Urothelium cell line (cell line): ENCODE measurements at places on chromosomes 7 and 10.

- peak; percentile 90 for DNase-seq
Observed at GRCh38 chr7:76314042-76314721, 11.7 kb downstream of the HSPB1 start.

DNA sequence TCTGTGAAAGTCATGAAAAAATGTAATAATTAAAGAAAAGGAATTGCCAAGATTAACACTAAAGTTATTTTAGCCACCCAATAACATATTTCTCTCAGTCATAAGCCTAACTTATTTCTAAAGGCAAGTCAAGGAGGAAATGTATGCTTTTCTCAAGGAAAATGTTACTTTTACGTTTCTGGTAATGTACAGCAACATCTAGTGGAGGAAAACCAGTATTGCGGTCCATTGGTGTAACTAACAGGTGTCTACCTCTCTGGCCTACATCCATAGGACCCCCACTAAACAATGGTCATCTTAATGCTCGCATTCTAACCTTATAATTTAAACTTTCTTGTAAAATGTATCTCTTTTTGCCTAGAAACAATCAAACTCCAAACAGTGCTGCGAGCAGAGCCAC lies 437.5 kb downstream of the KIF20B start:
- no peak for DNase-seq

GRCh38 chr7:20211376-20211775 lies 5.8 kb downstream of the MACC1 start:
- DNase-seq, result no peak

DNA sequence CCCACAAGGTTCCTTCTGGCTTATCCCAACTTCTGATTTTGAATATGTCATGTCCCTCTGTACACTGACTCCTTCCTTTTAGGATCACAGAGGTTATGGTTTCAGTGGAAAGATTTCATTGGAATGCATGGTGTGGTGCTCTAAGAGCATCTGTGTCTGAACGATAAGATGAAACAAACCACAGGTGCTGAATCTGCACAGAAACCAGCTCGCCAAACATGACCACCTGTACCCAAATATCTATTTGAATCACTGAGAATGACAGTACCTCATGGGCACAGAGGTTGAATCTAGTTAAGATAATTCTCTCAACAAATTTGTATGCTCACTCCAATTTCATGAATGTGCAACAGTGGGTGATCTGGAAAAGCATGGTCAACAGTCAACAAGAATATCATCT lies 105.3 kb downstream of the DGKI start:
- no peak for DNase-seq

DNA sequence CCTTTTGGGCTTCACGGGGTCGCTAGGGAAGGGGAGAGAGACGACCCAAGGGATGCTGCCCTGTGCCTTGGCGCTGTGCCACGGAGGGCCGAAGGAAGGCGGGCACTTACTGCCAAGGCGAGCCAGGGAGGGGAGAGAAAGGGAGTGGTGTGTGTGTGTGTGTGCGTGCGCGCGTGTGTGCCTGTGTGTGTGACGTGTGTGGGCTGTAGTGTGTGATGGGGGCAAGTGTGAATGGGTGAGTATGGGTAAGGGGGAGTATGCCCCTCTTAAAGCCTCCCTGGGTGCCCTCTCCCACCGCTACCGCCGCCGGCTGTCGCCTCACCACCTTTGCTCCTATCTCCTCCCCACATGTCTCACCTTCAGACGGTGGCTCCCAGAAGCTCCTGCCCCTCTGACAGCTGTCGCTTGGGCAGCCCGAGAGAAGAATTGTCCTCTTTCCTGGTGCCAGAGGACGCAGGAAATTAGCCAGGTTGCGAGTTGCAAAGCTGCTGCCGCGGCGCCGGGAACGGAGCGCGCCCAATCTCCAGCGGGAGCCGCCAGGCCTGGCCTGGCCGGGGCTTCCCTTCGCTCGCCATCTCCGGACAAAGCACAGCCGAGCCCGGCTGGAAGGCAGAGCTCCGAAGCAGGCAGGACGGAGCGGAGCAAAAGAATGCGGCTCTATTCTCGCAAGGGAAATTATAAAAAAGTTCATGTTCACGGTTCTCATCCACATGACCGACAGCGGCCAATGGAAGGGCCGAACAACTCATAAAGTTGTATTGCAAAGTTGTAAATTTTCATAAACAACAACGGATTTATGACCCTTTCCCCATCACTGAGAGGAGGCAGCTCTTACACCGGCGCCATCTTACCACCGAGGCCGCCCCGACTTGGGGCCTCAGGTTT lies at the start of gene HOXA3:
TSS of gene HOXA3 (minus strand) at position 653 of the 885 bp plus-strand sequence. CDS start 41,943 bp downstream, outside the sequence.
- DNase-seq, result no peak

DNA sequence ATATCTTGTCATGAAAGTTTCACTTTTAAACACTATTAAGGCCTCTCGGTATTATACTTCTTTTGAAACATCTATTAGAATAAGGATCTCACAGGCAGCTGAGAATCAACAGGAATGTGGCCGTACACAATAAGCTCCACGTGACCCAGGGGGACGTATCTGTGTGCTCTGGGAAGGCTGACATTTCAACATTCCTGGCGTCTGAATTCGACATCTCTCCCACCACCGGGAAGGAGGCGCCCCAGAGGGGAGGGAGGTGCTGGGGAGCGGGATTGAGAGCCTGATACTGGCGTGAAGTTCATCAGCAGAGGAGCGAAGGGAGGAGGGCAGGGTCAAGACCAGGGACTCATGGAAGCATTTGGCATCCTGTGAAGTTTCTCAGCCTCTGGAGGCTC lies 401.3 kb downstream of the DNAJB6 start:
- DNase-seq, result peak; percentile 8

GRCh38 chr7:83739527-83739926 lies 90.6 kb upstream of the SEMA3E start:
- no peak for DNase-seq

DNA sequence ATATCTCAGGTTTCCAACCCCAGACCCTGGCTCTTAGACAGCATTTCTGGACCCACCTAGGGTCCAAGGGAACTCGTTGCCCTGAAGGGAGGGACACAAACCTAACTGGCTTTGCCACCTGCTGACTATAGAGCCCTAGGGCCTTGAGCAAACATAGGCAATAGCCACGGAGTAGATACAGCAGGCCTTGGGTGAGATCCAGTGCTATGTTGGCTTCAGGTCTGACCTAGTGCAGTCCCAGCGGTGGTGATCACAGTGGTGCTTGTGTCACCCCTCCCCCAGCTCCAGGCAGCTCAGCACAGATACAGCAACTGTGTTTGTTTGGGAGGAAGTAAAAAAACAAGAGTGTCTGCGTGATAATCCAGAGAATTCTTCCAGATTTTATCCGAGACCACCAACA lies 9.7 kb upstream of the TNKS2 start:
- DNase-seq, result no peak

- DNase-seq, result peak; percentile 83
Observed at GRCh38 chr7:100983451-100984187, 14.3 kb downstream of the MUC12 start.

DNA sequence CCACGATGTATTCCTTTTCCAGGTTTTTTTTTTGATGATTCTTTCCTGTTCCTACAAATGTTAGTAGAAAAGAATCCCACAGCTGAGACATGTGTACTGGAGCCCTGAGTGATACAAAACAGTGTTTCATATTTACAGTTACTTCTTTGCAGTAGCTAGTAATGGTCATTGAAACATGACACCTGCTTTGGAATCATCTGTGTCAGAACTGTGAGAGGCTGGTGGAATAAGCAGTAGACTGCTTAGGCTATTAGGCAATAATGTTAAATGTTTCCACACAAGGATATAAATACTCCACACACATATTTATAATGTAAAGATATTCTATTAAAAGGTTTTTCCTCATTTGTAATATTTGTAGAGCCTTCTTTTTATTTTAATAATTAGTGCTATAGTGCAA lies 394.0 kb downstream of the THSD7A start:
- no peak for DNase-seq

DNA sequence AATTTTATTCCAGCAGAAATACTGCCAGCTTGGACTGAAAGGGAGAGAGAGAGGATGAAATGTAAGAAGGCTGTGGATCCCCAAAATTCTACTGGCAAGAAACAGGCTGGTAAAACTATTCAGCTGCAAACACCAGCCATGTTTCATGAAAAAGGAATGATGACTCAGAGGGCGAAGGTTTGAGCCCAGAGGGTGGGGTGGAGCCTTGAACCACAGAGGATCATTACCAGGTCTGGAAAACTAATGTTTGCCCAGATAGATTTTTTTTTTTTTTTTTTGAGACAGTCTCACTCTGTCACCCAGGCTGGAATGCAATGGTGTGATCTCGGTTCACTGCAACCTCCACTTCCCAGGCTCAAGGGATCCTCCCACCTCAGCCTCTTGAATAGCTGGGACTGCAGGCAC lies 41.7 kb upstream of the NRF1 start:
- peak; percentile 80 for DNase-seq

GRCh38 chr10:91251430-91252056 lies 31.1 kb downstream of the PCGF5 start:
- DNase-seq, result peak; percentile 38

DNA sequence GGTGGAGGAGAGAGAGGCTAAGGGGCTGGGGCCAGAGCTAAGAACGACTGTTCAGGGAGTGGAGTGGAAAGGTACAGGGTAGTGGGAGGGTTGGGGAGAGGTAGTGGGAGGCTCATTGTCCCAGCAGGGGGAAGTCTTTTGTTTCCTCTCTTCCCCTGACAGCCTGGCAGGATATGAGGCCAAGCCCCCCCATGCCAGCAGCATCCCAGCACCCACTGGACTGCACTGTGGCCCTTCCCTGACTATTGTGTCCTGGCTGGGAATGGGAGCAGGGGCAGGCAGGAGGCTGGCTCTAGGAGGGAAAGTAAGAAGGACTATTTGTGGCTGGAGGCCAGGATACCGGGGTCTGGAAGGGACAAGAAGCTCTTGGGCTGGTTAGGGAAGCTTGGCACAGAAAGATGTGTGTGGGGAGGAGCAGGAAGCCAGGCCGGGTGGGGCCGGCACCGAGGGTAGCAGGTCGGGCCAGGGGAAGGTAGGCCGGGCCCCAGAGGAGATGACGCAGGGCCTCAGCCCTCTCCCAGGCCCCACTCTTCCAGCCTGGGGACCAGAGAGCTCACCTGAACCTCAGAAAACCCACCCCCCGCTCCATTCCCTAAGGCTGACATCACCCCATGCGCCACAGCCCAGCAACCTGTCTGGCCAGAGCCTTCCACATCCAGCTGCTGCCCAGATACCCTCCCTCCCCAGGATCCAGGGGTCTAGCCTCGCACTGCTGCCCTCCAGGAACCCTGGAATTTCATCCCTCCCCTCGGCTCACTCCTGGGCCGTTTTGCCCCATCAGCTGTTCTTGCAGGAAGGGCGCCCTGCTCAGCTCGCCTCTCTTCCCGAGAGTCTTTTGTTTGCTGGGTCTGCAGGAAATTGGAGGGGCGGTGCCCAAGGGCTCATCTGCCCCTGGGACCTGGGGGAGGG lies 8.8 kb upstream of the EPHB4 start:
- DNase-seq, result peak; percentile 69

DNA sequence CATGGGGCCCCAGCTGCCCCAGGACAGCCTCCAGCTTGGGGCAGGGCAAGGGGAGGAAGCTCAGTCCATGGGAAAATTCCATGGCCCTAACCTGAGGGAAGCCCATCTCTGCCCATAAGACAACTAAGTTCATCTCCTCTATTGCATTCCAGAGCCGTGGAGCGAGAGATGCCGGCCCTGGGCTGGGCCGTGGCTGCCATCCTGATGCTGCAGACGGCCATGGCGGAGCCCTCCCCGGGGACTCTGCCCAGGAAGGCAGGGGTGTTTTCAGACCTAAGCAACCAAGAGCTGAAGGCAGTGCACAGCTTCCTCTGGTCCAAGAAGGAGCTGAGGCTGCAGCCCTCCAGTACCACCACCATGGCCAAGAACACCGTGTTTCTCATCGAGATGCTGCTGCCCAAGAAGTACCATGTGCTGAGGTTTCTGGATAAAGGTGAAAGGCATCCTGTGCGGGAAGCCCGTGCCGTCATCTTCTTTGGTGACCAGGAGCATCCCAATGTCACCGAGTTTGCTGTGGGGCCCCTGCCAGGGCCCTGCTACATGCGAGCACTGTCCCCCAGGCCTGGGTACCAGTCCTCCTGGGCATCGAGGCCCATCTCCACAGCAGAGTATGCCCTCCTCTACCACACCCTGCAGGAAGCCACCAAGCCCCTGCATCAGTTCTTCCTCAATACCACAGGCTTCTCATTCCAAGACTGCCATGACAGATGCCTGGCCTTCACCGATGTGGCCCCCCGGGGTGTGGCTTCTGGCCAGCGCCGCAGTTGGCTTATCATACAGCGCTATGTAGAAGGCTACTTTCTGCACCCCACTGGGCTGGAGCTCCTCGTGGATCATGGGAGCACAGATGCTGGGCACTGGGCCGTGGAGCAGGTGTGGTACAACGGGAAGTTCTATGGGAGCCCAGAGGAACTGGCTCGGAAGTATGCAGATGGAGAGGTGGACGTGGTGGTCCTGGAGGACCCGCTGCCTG lies 4.3 kb downstream of the AOC1 start:
- no peak for DNase-seq

GRCh38 chr7:155064186-155064585 lies 5.9 kb upstream of the HTR5A start:
- no peak for DNase-seq

- no peak for DNase-seq
Observed at GRCh38 chr7:631964-632830, 94.3 kb upstream of the DNAAF5 start.
